ENCODE measurements at places on chromosomes 1 and 21. TPM values are rescaled to one million over a fixed set of nuclear protein-coding genes. Genes with fewer than 3 reads are reported as not detected.

Gene TCHH
- total RNA-seq = 7.0 TPM

Gene SPOCD1
- not detected for total RNA-seq

DNA sequence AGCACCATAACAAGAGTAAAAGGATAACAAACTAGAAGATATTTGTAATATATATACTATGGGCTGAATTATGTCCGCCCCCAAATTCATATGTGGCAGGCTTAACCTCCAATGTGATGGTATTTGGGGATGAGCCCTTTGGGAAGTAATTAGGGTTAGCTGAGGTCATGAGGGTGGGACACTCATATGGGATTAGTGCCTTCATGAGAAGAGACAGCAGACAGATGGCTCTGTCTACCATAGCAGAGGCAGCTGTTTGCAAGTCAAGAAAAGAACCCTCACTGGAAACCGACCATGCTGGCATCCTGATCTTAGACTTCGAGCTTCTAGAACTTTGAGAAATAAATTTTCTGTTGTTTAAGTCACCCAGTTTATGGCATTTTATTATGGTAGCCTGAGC is 303.6 kb downstream of the LMO4 start:
- H3K4me3 ChIP-seq = no peak overlapping the region
- DNase-seq = no peak
- no peaks in the 10 kb centered on the region for H3K4me1 ChIP-seq
- H3K27ac ChIP-seq = no peak overlapping the region
- no peaks in the 10 kb centered on the region for H3K36me3 ChIP-seq
- H3K27me3 ChIP-seq = no peaks in the 10 kb centered on the region

DNA sequence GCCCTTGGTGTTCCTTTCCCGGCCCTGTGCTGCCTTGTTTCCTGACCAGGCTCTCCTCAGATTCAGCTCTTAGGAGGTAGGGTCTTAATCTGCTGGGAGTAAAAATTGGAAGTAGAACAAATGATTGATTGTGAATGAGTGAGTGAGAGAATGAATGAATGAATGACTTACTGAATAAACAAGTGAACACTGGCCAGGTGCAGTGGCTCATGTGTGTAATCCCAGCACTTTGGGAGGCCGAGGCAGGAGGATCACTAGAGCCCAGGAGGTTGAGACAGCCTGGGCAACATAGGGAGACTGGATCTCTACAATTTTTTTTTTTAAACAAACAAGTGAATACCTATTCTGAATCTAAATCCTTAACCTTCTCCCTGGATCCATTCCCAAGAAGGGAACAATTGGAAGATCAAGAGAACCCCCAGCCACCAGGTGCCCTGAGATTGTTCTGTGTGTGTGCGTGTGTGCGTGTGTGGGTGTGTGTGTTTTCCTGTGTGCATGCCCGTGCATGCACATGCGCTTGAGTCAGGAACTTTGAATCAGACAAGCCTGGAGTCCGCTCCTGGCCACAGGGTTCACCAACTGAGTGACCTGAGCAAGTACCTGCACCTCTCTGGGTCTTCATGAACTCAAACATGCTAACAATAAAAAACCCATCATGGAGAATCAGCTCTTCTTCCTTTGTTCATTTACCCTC is 24.3 kb upstream of the CITED4 start:
- H3K27ac ChIP-seq = no peak overlapping the region
- H3K36me3 ChIP-seq = no peaks in the 10 kb centered on the region
- peaks cover 28% of the 10 kb centered on the region for H3K4me1 ChIP-seq
- DNase-seq = no peak

DNA sequence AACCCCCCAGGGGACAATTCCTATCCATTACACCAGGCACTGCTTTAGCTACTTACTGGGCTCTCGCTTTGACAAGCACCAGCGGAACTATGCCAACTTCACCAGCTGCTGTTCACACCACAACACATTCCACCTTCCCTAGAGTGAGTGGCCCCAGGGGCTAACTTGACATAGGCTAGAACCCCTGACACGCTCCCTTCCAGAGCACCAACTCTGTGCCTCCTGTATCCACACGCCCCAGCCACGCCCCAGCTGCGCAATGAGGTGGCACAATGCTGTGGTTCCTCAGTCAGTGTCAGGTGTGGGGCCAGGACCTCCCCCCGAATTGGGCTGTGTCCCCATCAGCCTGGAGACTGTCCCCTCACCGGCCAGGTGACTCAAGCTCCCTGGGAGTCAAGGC is 11.7 kb upstream of the FGR start:
- H3K4me3 ChIP-seq = no peak overlapping the region
- H3K27me3 ChIP-seq = no peaks in the 10 kb centered on the region
- peaks cover 33% of the 10 kb centered on the region for H3K4me1 ChIP-seq

DNA sequence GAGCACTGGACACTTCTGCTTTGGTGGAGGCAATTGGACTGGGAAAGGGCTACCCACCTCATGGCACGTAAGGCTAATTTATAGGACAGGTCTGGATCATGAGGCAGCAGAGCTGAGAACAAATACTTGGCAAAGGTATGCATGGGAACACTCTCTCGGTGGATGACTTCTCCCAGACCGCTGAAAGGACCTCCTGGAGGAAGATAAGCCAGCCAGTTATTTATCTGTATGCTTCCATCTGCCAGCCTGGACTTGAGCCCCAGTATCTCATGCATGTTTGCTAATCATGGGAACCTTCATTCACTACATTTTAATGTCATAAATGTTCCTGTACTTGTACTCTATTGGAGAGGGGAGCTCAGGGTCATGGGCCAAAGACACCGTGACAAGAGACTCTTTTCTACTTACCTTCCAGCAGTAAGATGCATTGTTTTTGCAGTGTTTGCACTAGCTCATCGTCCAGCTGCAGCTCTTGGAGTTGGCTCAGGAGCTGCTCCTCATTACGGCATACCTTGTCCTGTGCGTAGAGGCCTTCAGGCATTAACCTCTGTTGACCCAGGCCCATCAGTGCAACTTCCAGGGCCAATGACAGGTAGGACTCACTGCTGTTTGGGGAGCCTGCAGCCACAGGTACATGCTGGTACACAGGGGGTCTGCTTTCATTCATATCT is 23.7 kb downstream of the UROD start:
- H3K4me3 ChIP-seq = no peak overlapping the region
- no peaks in the 10 kb centered on the region for H3K36me3 ChIP-seq
- no peaks in the 10 kb centered on the region for H3K27me3 ChIP-seq
- H3K27ac ChIP-seq = no peak overlapping the region
- H3K4me1 ChIP-seq = peaks cover 4% of the 10 kb centered on the region

DNA sequence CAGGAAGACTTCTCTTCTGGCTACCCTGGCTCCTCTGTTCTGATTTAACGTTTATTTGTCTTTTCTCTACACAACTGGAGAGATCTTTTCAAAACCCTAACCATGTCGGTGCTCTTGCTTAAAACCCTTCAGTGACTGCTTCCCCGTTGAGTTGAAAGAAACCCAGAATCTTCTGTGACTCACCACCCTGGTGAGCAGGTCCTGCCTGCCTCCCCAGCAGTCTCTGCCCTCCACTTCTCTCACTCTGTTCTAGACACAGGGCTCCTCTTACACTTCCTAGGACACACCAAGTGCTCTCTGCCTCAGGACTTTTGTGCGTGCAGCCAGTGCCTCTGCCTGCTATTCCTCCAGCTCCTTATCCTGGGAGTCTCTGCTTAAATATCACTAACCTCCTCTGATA is 131.4 kb downstream of the IER5 start:
- no peaks in the 10 kb centered on the region for H3K4me1 ChIP-seq
- DNase-seq = no peak
- no peaks in the 10 kb centered on the region for H3K36me3 ChIP-seq
- no peak overlapping the region for H3K27ac ChIP-seq

Measured in suprapubic skin (tissue), 4 donors.